ENCODE measurements at places on chromosomes 2 and 18.

DNA sequence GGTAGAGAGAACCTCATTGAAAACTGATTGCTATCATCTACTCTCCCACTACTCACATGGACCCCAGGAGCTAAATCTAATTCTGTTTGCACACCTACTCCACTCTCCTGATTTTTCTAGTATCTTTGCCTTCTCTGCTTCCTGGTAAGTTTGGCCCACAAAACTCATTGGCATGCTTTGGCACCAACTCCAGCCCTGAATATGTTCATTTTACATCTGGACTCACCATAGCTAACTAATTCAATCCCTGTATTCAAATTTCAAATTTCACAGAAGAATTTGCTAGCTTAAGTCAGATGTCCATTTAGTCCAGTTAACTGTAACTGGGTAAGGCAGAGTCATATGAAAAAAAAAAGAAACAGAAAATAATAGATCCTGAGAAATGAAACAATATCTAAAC lies 442.1 kb downstream of the SUCLG1 start:
- DNase-seq = no peak

DNA sequence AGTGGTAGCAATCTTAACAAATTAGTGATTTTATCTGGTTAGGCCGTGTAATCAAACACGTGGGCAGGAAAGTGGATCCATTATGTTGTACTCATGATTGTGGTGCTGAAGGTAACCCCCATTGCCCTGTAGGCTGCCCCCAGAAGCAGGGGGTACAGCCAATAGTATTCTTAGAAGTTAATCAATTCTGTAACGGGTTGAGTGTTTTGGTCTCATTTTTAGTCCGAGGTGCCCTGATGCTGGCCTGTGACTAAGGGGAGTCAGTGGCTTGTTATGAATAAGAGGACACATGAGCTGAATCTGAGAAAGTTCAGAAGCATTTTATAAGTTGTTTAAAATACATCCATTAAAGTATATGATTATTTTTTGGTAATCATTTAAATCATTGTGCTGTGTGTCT lies 8.6 kb downstream of the EPAS1 start:
- no peak for DNase-seq

GRCh38 chr2:17190527-17190926 lies 327.7 kb downstream of the RAD51AP2 start:
- DNase-seq = no peak

DNA sequence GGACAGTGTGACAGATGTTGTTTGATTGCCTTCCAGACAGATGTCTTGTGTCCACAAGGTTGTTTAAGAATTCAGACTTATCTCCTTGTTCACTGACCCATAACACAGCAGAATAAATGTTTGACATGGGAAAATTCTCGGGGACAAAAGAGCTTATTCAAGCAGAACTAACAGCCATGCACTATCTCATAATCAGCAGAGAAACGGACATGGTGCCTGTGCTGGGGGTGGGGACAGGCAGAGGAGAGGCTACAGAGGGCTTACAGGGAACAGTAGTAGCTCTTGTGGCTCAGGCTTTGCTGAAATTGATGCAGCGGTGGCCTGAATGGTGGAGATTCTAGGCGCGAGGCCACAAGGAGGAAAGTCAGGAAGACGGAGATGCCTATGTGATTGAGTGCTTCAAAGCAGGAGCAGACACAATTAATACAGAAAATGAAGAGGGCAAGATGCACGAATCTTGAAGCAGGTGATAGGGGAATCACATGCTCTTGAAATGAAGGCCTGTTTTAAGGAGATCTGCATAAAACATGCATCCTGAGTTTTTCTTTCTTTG lies 62.0 kb upstream of the CAB39 start:
- DNase-seq = no peak

- DNase-seq = no peak
Measured at GRCh38 chr2:8125741-8126711, 555.8 kb upstream of the ID2 start.

GRCh38 chr18:27608742-27609141 lies 423.6 kb upstream of the CHST9 start:
- peak; percentile 0 for DNase-seq

DNA sequence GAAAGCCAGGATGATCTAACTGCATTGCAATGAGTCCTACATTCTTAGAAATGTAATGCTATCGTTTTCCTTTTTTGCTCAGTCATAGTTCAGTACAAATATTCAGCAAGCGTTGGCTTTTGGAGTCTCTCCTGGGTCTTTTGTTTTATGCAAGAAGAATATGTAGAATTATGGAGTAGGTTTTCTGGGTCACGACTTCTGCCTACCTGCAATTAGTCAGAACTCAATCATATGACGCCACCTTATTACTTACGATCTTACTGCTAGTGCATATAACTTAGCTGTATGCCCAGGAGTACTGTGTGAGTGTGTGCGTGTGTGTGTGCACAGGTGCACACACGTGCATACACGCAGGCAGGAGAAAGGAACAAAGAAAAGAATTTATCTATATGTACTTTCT lies 640.2 kb downstream of the STK39 start:
- DNase-seq = no peak

DNA sequence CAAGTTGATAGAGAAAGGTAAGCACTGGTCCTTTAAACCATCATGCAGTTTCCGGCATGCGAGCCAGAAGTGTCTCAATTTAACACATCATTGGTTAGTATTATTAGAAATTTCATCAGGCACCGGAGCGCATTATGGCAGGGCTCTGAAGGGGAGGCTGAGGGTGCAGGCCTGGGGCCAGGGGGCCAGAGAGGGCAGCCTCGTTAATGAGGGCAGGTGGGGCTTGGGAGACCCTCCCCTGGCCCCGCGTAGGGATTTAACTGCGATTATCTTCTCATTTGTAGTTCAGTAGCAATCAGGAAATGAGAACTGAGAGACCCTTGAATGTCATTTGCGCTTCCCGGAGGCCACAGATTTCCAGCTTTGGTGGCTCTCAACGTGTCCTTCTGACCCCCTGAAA lies 246.4 kb downstream of the KLHL29 start:
- DNase-seq = no peak
